BJ (cell line): ENCODE measurements at places on chromosomes 6 and 20.

DNA sequence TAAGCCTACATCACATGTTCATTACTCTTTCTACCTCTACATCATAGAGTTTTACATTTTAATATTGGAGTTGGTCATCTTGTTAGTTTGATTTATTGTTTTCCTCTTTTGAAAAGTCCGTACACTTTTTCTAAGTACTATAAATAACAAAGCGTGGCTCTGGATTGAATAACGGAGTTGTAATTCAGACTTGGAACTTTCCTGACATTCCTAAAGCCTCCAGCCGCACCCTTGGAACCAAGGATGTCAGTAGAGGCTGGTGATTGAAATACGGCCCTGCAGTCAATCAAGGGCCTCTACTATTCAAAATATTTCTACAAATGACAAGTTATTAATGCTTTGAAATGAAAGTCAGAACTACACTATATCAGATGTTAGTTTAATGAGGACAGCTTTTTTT, 301.9 kb upstream of the TBX18 start:
- DNase-seq = no peak

GRCh38 chr6:166615059-166615770, 11.8 kb downstream of the RPS6KA2 start:
- DNase-seq = no peak

GRCh38 chr6:149342525-149342924, 25.0 kb downstream of the TAB2 start:
- DNase-seq = no peak

DNA sequence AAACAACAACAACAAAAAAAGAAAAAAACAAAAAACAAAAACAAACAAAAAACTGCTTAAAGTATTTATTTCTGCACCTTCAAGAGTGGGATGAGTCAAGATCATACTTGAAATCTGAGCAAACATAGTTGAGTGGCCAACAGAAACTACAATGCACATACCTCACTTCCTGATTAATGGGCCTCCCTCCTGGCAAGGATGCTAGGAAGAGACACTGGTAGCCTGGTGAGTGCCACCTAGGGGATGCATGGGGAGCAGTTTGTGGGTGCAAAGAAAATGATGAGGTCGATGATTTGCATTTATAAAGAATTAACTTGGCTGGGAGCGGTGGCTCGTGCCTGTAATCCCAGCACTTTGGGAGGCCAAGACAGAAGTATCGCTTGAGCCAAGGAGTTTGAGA, 808.1 kb downstream of the MAFB start:
- DNase-seq = no peak

DNA sequence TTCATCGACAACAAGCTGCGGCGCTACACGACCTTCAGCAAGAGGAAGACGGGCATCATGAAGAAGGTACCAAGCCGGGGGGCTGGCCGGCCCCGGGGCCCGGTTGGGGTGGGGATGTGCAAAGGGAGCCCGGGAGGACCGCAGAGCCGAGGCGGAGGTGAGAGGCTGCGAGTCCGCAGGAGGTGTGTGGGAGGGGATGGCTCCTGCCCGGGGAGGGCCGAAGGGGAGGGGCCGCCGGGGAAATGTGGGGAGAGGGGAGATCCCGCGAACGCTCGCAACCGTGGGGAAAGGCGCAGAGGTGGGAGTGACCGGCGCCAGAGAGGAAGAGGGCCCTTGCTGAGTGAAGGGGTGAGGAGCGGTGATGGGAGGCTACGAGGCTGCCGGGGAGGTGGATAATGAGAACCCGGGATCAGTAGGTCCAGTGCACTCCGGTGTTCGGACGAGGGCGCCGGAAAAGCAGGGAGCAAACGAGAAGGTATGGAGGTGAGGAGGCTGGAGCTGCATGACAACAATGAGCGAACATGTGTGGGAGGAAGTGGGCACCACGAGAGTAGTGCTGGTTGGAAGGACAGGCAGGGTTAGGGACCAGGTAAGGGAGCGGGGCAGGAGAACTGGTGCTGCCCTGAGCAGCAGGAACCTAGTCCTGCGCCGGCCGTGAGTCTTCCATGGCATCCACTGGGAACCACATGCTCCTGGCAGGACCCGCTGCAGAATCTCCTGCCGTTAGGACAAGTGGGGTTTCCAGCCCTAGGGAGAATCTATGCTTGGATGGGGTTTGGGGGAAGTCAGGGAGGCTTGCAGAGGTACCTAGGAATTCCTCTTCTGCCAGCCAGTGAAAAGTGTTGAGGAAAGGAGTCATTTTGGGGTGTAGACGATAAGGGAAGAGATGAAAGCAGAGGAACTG, 1.3 kb downstream of the SRF start:
- no peak for DNase-seq

- DNase-seq = no peak
Observed at GRCh38 chr20:58651559-58651945, 469 bp downstream of the STX16 start.

DNA sequence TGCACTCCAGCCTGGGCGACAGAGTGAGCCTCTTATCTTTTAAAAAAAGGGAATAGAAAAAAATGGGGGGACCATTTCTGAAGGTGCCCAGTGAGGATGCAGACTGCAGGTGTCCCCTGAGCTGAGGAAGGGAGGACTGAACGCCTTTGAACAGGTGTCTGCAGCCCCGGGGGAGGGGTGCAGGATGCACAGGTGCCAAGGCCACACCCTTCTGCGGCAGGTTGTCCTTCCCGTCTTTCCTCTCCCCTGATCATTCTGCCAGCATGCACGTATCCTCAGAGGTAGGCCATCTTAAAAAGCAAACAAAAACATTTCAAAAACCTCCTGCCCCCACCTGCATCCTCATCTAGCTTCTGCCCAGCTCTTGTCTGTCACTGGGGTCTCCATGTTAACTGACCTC, 101.3 kb downstream of the MTHFD1L start:
- DNase-seq = no peak

DNA sequence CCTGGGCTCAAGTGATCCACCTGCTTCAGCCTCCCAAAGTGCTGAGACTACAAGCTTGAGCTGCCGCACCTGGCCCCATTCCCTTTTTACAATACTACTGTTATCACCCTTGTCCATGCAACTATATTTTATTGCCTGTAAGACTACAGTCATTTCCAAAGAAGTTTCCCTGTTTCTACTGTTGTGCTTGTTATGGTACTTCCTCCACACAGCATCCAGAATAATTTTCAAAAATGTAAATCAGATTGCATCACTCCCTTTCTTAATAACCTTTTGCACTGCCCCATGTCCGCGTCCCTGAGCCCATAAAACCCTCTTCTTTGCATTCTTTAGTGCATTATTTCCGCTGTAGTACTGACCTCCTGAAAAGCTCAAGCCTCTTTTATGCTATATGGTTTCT, 128.9 kb upstream of the AKIRIN2 start:
- DNase-seq = no peak

DNA sequence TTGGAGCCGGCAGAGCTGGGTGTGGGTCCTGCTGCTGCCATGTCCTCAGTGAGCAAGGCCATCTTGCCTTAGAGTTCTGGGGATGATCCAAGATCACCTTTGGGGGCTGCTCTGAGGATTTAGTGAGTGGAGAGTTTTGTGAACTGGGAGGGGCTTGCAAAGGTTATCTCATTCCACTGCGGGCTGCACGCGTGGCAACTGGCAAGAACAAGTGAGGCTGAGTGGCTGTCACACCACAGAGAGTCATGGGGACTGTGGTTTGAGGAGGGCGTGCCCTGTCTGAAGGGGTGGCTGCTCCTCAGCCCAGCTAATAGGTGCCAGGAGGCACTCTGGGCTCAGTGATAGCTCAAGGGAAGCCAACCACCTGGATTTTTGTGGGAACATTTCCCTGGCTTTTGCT, 37.6 kb downstream of the TTLL9 start:
- no peak for DNase-seq

GRCh38 chr20:35297155-35297554, 4.9 kb upstream of the FAM83C start:
- DNase-seq = no peak

DNA sequence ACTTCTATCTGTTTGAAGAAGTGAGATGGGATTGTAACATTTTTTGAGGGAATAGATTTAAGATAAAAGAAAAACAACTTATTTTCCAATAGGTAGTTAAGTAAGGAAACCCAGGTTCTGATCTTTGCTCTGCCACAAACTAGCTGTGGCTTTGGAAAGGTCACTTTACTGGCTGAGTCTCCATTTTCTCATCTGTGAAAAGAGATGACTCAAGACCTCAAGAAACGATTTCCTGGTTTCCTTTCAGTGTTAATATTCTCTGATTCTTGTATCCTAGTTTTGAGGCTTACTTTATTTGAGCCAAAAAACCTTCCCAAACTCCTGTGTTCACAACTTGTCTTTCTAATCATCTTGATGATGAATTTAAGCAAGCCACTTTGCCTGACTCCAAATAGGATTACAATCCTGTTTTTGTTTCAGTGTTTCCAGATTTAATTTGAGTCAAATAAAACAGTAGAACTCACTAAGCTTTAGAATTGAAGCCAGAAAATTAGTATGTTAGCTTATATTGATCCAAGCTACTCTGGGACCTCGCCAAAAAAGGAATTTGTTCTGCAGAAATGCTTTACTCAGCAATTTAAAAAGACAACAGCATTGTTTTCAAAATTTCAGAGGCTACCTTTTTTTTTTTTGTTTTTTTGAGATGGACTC, 51.1 kb downstream of the ENPP1 start:
- peak; percentile 49 for DNase-seq

DNA sequence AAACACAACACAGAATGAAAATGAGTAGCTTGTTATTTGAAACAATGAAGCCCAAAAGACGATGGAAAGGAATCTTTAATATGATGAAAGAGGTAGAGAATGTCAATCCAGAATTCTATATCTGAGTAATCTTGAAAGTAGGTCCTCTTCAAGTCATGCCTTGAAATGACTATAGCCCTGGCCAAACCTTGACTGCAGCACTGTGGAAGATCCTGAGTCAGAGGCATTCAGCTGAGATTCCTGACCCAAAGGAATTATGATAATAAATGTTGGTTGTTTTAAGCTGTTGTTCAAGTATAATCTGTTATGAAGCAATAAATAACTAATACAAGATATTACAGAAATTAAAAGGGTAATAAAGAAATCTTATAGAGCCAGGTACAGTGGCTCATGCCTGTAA, 64.8 kb downstream of the IBTK start:
- DNase-seq = no peak

DNA sequence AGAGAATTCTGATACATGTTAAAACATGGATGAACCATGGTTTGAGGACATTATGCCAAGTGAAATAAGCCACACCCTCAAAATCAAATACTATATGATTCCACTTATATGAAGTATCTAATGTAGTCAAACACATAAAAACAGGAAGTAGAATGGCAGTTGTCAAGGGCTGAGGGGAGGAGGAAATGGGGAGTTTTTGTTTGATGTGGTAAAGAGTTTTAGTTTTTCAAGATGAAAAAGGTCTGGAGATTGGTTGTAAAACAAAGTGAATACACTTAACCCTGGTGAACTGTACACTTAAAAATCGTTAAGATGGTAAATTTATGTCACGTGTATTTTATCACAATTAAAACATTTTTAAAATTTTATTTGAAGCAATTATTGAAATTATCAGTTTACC, 127.4 kb upstream of the GRIK2 start:
- no peak for DNase-seq

DNA sequence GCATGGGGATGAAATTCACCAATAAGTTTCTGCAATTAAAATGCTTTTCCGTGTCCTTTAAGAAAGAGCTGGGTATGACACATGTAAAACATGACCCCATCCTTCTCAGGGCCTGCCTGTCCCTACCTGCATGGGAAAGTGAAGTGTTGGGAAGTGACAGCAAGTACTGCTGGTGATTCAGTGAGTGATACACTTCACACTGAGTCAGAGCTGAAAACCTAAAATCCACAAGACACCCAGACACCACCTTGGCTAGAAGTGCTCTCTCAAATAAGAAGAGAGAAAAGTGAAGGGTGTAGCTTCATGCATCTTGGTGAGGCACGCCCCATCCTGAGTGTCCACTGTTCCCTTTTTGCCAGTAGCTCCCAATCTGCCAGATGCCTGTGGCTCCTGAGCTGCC, 3.3 kb downstream of the RAB22A start:
- no peak for DNase-seq

DNA sequence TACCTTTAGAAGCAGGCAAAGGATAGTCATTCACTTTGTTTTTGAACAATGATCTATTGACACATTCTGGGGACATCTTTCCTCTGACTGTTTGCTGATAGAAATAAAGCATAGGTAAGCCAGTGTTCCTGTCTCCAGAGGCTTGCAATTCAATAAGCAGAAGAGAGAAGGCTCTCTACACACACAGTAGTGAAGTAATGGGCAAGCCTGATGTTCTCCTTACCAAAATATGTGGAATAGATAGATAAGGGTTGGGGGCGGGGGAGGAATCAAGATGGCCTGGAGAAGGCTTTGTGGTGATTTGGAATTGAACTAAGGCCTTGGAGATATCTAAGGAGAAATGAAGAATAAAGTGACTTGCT, 27.3 kb downstream of the PAQR8 start:
- DNase-seq = no peak

- no peak for DNase-seq
Observed at GRCh38 chr6:35647400-35647799, 41.3 kb downstream of the FKBP5 start.

DNA sequence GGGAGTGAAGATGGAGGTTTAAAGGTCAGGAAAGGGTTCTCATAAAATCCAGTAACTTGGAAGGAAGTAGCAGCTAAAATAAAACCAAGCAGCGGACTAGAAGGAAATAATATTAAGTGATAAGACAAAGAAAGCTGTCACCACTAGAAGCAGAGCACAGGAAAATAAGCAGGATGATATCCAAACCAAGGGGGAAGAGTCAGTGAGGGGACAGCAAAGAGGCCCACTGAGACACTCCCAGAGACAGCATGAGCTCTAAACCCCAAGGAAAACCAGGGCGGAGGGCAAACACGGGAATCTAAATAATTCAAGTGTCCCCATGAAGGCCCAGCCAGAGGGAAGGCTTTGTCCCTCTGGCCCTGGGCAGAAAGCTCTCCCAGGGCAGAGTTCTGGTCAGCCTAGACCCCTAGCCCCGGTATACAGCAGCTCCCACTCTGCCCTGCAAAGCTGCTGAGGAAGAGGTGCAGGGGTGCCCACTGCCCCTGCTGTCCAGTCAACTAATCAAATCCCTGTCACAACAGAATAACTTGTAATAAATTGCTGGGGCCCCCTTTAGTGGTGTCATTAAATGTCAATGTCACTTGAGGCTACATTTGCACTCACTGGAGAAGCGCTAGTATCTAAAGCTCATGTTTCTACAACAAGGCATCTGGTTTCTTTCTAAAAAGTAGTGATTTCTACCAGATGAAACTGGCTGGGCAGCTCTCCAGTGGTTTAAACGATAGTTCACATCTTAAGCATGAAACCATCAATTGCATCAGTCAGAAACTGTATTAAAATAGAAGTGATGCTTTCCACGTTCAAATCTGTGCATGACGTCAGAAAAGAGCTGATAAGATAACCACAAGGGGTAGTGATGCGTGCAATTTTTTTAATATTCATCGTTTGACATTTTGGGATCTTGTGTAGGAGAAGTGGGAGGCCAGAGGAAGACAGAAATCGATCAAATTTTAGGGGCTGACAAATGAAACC, 13.6 kb downstream of the PDE10A start:
- DNase-seq = no peak

GRCh38 chr20:51227744-51228143, 204.8 kb upstream of the KCNG1 start:
- DNase-seq = no peak

DNA sequence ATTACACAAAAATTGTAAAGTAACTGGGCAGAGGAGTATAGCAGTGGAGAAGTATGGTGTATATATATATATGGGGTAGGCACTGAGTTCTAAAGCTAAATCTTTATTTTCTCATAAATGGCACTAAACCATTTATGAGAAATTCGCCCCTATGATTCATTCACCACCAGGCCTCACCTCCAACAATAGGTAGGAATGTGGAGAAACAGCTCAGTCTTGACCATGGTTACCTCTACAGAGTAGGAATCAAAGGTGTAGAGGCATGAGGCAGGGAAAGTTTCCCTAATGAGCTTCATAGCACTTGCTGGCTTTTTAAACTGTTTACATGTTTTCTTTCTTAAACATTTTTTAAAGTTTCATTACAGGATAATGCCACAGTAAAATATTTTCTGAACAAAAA, 36.9 kb upstream of the SUMO4 start:
- DNase-seq = no peak
